ENCODE measurements at places on chromosomes 5 and 9.

GRCh38 chr9:101027236-101027635, 1.3 kb upstream of the PLPPR1 start:
- no peak for DNase-seq

- no peak for DNase-seq
These were observed 3.1 kb downstream of the TBC1D9B start for GRCh38 chr5:179904463-179905160.

- DNase-seq = no peak
These were observed 517.8 kb downstream of the IRX1 start for GRCh38 chr5:4113426-4113825.

- DNase-seq = no peak
These were observed 2295.1 kb upstream of the WWC1 start for GRCh38 chr5:165996201-165996875.

GRCh38 chr5:61603211-61603908, 271.3 kb downstream of the ZSWIM6 start:
- DNase-seq = no peak

DNA sequence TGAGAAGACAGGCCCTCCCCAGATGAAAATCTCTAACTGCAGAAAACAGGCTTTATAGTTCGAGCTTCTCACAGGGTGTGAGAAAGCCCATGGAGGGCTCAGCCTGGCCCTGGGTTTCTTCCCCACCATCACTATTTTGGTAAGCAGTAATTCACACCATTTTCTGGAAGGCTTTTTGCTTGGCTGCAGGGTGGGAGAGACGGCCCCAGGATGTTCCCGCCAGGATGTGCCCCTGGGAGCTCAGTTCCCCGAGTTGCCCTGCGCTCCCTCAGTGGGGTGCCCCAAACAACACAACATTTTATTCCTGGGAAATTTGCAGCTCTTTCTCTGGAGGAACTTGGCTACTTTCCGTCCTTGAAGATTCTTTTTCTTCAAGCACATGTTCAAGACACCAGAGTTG, 100.8 kb downstream of the HSD17B3 start:
- DNase-seq = no peak

DNA sequence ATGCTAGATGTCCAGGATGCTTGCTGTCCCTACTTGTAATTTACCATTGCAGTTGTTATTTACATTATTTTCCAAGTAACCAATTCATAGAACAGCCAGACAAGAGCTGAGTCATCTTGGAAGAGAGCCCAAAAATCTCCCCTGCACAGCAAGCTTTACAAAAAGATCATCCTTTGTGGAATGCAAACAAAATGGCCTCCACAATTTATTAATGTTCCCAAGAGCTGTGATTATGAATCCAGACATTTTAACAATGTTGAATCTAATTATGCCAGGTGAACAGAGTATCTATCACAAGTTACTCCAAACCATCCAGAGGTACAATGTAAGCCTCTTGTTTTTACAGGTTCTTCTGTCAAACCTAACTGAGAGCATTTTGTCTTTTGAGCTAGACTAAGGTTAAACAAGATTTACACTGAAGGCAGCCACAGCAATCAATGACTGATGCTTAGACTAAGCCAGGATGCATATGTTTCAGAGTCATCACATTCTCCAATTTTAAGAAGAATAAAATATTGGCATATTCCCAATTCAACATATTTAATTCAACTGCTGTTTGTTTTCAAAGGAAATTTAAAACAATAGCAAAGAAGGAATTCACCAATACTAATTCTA, 95.3 kb upstream of the SLC12A2 start:
- DNase-seq = no peak
